BJ (cell line): ENCODE measurements at places on chromosomes 7 and 10. TPM values are rescaled to one million over a fixed set of nuclear protein-coding genes. Genes with fewer than 3 reads are reported as not detected.

The NME8 gene
- polyA plus RNA-seq, result not detected in 2 replicates

The MOGAT3 gene
- polyA plus RNA-seq, result not detected in 2 replicates

The FAM25G gene
- not detected in 2 replicates for polyA plus RNA-seq

The ANKRD22 gene
- not detected in 2 replicates for polyA plus RNA-seq

The ZNF92 gene
- polyA plus RNA-seq, result 1.3 and 2.2 TPM in 2 replicates

The TAS2R41 gene
- polyA plus RNA-seq, result not detected in 2 replicates

The KCND2 gene
- not detected in 2 replicates for polyA plus RNA-seq

The ERVW-1 gene
- polyA plus RNA-seq, result not detected in 2 replicates

The TUBAL3 gene
- not detected in 2 replicates for polyA plus RNA-seq

The HOXA1 gene
- polyA plus RNA-seq, result 0.91 and 1.0 TPM in 2 replicates

The LLCFC1 gene
- polyA plus RNA-seq, result not detected in 2 replicates
